ENCODE measurements at places on chromosomes 4 and X.

- no peak for DNase-seq
Observed at GRCh38 chr4:153115322-153116290, 88.6 kb upstream of the TRIM2 start.

DNA sequence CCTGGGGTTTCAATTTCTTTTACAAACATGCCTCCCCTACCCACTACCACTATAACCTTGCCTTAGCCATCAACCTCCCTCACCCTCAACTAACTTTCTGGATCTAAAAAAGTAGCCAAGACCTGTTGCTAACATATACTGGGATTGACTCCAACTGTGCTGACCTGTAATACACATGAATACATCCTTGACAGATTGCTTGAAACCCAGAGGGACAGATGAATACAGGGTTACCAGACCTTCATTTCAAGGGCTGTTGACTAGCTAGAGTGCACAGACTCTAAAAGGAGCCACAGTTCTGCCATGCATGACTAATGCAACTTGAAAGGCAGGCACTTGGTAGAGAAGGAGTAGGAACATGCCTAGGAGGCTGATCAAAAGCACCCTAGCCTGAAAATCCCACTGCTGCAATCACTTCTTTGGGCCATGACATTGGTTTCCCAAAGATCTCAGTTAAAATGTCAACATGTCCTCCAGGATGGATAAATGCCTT is 121.0 kb downstream of the PCDH19 start:
- no peak for DNase-seq

GRCh38 chr4:53476232-53477037 is 99.0 kb downstream of the FIP1L1 start:
- no peak for DNase-seq

GRCh38 chrX:39705290-39705689 is 392.5 kb downstream of the BCOR start:
- no peak for DNase-seq

- no peak for DNase-seq
Observed at GRCh38 chrX:107154787-107155620, 36.4 kb upstream of the RBM41 start.
